ENCODE measurements at places on chromosomes 4 and X. TPM values are rescaled to one million over a fixed set of nuclear protein-coding genes. Genes with fewer than 3 reads are reported as not detected.

The MAGEA2B gene
- total RNA-seq = not detected

The USP17L19 gene
- total RNA-seq = not detected

The SYN1 gene
- 0.52 TPM for total RNA-seq

The IGFBP7 gene
- 0.37 TPM for total RNA-seq

The SMR3B gene
- total RNA-seq = not detected

- no peak for DNase-seq
- no peaks in the 10 kb centered on the region for H3K27me3 ChIP-seq
- H3K36me3 ChIP-seq = no peaks in the 10 kb centered on the region
- no peaks in the 10 kb centered on the region for H3K4me1 ChIP-seq
- no peak overlapping the region for H3K27ac ChIP-seq
Measured at GRCh38 chr4:72587334-72587733, 18.3 kb upstream of the ADAMTS3 start.

DNA sequence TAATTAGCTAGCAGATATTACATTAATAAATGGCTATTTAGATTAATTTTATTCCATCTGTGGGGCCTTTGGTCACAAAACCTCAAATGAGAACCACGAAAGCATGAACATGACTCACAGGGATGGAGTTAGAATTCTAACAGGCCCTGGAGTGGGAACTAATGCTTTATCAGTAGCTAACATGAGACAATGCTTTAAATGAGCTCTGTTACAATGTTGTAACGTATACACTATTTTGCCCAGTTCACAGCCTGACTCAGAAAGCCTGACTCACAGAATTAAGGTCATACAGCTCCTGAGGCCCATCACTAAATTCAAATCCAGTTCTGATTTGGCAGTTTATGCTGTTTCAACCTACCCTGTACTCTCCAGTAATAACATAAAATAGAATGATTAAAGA, 23.2 kb downstream of the VEGFC start:
- H3K4me3 ChIP-seq = no peak overlapping the region
- no peak overlapping the region for H3K27ac ChIP-seq
- H3K4me1 ChIP-seq = no peaks in the 10 kb centered on the region
- H3K27me3 ChIP-seq = no peaks in the 10 kb centered on the region

- no peaks in the 10 kb centered on the region for H3K4me1 ChIP-seq
- no peak overlapping the region for H3K4me3 ChIP-seq
- no peaks in the 10 kb centered on the region for H3K27me3 ChIP-seq
- no peak for DNase-seq
- H3K27ac ChIP-seq = no peak overlapping the region
Measured at GRCh38 chr4:170691168-170691567, 601.4 kb upstream of the AADAT start.

DNA sequence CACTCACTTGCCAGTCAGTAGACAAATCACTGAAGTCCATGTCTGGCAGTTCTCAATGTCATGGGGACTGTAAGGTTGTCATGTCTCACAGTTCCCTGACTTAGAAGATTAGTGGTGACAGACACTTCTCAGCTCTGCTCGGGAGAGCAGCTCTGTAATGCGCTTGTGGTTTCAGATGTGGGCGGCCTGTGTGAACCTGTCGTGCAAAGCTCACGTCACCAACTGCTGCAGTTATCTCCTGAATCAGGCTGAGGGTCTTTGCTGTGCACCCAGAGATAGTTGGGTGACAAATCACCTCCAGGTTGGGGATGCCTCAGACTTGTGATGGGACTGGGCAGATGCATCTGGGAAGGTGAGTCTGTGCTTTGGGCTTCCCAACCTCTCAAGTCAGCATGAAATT, at the start of gene IL9R:
IL9R (plus strand) TSS at position 261 of the 400 bp plus-strand sequence; CDS start at position 325, 64 bp downstream.
- peaks cover 14% of the 10 kb centered on the region for H3K4me1 ChIP-seq
- H3K27ac ChIP-seq = peak within 1 kb of the TSS; percentile 27
- DNase-seq = no peak
- no peaks in the 10 kb centered on the region for H3K36me3 ChIP-seq
- H3K27me3 ChIP-seq = no peaks in the 10 kb centered on the region
- H3K4me3 ChIP-seq = peak within 1 kb of the TSS; percentile 61

GRCh38 chr4:181150191-181150590, 1093.0 kb upstream of the TENM3 start:
- H3K36me3 ChIP-seq = no peaks in the 10 kb centered on the region
- H3K27ac ChIP-seq = no peak overlapping the region
- no peak overlapping the region for H3K4me3 ChIP-seq
- H3K4me1 ChIP-seq = no peaks in the 10 kb centered on the region
- peaks cover 12% of the 10 kb centered on the region for H3K27me3 ChIP-seq
- no peak for DNase-seq

DNA sequence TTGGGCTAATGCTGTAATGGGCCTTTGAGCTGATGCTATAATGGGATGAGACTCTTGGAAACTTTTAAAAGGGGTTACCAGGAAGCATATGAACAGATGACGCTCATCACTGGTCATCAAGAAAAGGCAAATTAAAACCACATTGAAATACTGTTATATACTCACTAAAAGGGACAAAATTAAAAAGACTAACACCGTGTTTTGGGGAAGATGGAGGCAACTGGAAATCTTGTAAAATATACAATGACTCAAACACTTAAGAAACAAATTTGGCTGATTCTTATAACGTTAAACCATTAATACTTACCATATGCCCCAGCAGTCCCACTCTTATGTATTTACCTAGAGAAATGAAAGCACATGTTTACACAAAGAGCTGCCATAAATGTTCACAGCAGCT, 207.2 kb upstream of the GPRIN3 start:
- no peaks in the 10 kb centered on the region for H3K36me3 ChIP-seq
- peaks cover 5% of the 10 kb centered on the region for H3K4me1 ChIP-seq
- no peak overlapping the region for H3K4me3 ChIP-seq
- peaks cover 78% of the 10 kb centered on the region for H3K27me3 ChIP-seq

DNA sequence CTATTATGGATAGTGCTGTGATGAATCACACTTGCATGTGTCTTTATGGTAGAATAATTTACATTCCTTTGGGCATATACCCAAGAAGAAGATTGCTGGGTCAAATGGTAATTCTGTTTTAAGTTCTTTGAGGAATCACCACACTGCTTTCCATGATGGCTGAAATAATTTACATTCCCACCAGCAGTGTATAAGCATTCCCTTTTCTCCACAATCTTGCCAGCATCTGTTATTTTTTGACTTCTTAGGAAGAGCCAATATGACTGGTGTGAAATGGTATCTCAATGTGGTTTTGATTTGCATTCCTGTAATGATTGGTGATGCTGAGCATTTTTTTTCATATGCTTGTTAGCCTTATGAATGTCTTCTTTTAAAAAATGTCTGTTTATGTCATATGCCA, 1120.2 kb downstream of the ARAP2 start:
- no peak for DNase-seq
- H3K4me3 ChIP-seq = no peak overlapping the region
- H3K4me1 ChIP-seq = no peaks in the 10 kb centered on the region
- H3K36me3 ChIP-seq = no peaks in the 10 kb centered on the region

DNA sequence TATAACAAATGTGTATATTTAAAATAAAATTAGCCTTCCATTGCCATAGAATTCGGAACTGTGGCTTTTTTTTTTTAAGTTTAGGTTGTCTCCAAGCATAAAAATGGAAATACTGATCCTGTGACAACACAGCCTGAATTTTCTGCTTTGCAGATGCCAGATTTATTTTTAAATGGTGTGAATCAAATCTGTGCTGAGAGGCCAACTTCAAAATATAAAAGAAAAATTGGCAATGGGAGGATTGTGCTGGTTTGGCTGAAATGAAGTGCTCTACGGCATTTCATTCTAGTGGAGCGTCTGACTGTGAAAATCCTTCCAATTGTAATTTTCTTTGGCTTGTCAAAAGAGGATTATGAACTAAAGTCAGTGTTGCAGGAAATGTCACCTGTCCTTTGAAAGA, 580.3 kb upstream of the ZFP42 start:
- DNase-seq = no peak
- no peak overlapping the region for H3K4me3 ChIP-seq
- no peaks in the 10 kb centered on the region for H3K4me1 ChIP-seq
- no peak overlapping the region for H3K27ac ChIP-seq
- H3K27me3 ChIP-seq = no peaks in the 10 kb centered on the region

DNA sequence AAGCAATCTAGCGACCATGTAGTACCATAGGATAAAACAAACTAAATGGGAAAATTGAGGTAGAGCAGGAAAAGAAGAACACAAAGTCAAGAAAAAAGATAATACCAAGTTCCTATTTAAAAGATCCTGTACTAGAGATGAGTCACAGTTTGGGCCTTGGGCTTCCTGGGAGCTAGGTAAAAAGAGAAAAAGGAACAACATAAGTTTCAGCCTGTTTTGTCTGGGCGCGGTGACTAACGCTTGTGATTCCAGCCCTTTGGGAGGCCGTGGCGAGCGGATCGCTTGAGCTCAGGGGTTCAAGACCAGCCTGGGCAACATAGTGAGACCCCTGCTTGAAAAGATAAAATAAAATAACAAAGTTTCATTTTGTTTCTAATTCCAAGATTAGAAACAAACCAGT, 14.0 kb upstream of the TMEM156 start:
- no peaks in the 10 kb centered on the region for H3K27me3 ChIP-seq
- H3K27ac ChIP-seq = peak overlapping the region; percentile 95
- H3K4me1 ChIP-seq = peaks cover 50% of the 10 kb centered on the region
- peak overlapping the region; percentile 94 for H3K4me3 ChIP-seq
- H3K36me3 ChIP-seq = no peaks in the 10 kb centered on the region

DNA sequence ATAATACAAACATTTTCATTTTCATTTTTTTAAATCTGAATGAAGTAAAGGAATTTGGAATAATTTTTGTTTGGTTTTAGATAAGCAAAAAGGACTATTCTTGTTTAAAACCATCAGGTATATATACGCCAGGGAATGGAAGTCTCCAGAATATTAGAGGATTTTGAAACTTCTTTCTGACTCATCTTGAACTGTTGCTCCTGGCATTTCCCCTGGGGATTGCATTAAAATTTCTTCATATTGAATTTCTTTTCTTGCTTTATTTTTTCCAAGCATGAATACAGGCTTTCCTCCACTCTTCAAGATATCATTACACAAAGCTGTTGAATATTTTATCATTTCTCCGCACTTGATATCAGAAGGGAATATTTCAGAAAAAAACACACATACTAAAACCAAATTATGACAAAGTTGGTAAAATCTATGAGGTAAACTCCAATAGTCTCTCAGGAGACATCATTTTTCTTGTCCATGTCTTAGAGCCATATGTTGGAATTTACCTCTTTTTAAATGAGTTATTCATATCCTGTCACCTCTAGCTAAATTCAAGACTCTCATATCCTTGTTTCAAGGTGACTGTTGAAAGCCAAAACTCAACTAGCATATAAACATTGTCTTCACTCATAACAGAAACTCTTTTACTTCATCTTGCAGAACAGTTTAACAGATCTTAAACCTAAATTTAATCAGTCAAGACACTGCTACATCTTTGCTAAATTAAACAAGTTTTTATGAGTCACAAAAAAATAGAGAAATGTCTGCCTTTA, 20.7 kb upstream of the CSN1S1 start:
- no peaks in the 10 kb centered on the region for H3K4me1 ChIP-seq
- no peak overlapping the region for H3K27ac ChIP-seq
- no peaks in the 10 kb centered on the region for H3K27me3 ChIP-seq
- no peak overlapping the region for H3K4me3 ChIP-seq

- no peak overlapping the region for H3K27ac ChIP-seq
- H3K4me1 ChIP-seq = no peaks in the 10 kb centered on the region
- no peak overlapping the region for H3K4me3 ChIP-seq
Measured at GRCh38 chrX:130716346-130716745, 186.7 kb downstream of the ENOX2 start.
